EH (cell line): ENCODE measurements at places on chromosomes 3 and 15.

- no peak for DNase-seq
These were observed 969.4 kb downstream of the PLOD2 start for GRCh38 chr3:145191543-145191942.

DNA sequence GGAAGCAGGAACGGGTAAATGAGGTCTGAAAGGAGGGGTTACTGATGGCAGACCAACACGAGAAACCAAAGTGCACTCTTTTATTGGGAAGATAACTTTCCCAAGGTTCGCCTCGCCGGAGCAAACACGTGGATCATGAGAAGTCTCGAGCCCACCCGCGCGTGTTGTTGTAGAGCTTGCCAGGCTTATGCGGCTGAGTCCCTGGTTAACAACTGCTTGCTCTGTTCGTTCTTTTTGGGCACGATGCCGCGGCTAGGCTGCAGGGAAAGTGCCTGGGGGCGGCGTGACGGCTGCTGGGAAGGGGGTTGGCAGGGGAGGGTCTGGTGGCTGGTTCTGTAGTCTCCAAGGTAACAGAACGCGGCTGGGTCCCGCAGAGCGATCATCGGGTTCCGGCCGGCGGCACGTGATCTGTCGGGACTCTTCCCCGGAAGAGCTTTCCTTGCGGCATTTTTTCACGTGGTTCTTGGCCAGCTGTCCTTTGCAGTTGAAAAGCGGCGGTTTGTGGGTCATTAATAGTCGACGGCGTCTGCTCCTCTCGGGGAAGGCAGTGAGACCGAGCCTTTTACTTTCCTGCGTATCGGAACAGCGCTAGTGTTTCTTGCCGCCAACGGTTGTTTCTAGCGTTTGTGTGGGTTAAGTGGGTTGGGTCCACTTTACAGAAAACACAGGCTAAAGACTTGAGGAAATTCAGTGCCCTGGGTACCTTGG lies 1.5 kb downstream of the MGA start:
- peak; percentile 84 for DNase-seq

GRCh38 chr3:127038466-127038865 lies 55.6 kb downstream of the PLXNA1 start:
- DNase-seq, result no peak

DNA sequence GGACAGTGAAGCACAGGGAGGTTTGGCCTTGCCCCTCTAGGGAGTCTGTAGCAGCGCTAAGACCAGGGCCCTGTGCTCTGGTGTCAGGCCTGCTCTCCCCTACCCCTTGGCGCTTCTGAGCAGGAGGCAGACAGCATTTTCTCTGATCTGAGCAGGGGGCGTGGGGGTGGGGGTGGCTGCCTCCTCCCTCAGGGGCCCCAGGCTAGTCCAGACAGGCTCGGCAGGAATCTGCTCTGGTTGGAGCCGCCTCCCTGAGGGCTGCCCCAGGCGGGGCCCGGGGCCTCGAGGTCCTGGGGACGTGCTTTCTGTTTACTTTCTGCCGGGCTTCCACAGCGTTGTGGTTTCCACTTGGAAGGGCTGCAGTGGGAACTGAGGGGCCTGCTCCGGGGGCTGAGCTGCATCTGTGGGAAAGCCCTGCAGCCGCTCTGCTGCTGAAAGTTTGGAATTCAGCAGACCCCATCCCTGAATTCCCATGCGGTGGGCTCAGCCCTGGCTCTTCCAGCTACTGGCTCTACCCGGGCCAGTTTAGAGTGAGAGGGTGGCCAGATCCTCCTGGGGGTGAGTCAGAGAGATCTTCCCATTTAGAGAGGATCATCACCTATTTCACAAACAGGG lies 105.4 kb downstream of the LINGO1 start:
- peak; percentile 80 for DNase-seq

DNA sequence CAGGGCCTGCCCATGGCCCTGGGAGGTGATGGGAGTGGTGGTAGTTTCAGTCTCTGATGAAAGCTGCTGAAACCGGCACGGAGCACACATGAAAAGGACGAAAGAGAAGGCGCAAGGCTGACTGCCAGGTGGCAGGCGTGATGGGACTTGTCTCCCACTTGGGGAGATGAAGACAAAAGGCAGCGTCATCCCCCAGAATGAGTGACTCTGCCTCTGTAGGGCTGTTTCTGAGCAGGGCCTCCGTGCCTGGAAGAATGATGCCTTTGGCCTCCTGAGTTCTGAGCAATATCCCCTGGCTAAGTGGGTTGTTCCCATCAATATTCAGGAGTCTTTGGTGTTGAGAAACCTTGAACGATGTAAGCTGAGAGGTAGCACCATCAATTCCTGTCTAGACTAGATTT lies 237.8 kb downstream of the OPA1 start:
- DNase-seq, result no peak

DNA sequence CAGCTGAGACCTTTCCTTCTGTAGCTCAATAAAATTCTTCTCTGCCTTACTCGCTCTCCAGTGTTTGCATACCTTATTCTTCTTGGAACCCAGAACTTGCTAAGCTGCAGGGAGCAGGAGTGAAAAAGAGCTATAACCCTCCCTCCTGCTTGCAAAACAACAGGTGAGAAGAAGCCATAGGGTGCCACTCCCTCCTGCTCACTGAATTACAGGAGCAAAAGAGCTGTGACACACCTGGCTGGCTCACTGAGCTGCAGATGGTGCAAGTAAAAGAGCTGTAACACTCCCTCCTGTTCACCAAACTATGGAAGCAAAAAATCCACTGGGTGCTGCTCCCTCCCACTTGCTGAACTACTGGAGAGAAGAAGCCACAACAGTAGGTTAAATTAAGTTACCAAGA lies 44.2 kb upstream of the C2CD4B start:
- no peak for DNase-seq

GRCh38 chr3:187750006-187750512 lies 4.8 kb upstream of the BCL6 start:
- DNase-seq, result no peak

DNA sequence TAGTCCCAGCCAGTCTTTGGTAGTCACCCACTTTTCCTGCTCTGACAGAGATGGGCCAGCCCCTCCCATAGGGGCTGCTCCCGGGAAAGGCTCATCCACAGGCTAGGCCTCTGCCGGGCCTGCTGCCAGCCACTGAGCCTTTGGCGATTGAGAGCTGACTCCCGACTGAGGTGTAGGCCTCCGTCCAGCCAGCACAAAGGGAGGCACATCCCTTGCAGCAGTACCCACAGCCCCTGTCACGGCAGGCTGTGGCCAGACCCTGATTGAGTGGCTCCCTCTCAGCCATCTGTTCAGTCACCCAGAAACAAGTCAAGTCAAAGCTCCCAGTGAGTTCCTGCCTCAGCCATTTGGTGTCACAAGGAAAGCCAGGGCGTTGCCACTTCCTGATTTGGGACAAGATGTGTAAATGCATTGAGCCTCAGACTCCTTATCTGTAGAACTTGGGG lies 6.2 kb upstream of the PAK6 start:
- no peak for DNase-seq

- DNase-seq, result no peak
These were observed 127.6 kb upstream of the LPP start for GRCh38 chr3:188026191-188026968.

DNA sequence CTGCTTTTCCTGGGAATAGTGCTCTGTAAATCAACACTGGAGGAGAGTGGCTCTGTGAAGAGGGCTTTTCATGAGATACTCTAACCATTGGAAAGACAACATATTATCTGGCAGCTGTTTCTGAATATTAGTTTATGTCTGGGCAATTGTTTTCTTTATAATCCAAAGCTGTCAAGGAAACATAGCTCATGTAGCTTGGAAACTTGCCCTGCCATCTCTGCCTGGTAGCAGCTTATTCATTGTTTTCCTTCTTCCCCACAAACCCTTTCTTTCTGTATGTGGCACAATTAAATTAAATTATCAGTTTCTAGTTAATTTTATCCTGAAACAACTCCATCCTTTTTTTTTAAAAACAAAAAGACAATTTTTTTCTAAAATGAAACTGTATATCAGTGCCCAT lies 160.0 kb downstream of the EDEM1 start:
- DNase-seq, result no peak

DNA sequence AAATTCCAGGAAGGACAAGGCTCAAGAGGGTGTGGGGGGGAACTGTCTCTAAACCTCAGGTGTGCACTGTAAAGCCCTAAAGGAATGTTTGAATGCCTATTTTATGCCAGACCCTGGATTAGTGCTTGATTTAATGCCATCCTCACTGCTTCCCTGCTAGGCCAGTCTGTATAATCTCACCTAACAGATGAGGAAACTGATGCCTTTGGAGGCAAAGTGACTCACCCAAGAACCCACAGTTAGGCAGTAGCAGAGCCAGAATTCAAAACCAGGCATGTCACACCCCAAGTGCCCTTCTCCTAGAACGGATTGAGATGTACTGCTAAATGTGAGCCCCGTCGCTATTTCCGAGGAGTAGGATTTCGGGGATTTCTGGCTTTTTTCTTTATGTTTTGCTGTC lies 7.8 kb downstream of the CAMK1 start:
- no peak for DNase-seq

GRCh38 chr3:125334675-125335560 lies 40.2 kb downstream of the ZNF148 start:
- peak; percentile 66 for DNase-seq
